ENCODE measurements at places on chromosomes 12 and 14. TPM values are rescaled to one million over a fixed set of nuclear protein-coding genes. Genes with fewer than 3 reads are reported as not detected.

The CLEC14A gene
- total RNA-seq, result not detected

The RASAL1 gene
- total RNA-seq, result not detected

DNA sequence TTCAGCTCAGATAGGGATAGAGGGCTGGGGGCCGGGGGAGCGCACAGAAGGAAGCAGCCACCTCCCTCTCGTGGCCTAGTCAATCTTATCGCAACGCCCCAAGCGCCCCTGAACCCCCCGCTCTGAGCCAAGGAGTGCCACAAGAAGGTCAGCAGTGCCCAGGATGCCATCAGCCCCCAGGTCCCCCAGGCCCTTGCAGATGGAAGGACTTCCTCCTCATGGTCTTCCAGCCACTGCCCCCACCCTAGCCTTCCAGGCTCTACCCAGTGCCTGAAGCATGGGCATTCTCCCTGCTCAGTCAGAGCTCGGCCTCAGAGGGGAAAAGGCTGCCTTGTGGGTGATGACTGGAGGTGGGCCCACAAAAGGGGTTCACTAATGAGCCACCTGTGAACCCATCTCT, 68.2 kb downstream of the BCL11B start:
- DNase-seq, result no peak

The CAPZA3 gene
- not detected for total RNA-seq

- no peak for DNase-seq
Observed at GRCh38 chr14:55915456-55915855, 202.8 kb upstream of the PELI2 start.

DNA sequence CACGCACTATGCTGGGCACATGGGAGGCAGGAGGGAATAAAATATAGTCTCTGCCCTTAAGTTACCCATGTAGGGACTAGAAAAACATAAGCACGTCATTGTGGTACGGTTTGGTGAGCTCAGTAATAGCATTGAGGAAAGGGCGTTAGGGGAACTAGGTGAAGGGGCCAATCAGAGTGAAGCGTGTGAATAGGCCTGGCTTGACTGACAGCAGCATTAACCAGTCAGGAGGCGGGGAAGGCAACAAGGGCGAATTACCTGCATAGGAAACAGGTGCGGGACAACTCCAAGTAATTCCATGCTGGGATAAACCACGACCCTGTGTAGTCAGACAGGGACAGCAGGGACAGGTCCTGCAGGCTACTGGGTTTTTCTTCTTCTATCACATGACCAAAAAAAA, 107.7 kb downstream of the UNC79 start:
- peak; percentile 11 for DNase-seq

The NID2 gene
- 66.6 TPM for total RNA-seq

GRCh38 chr14:65986041-65986440, 500.1 kb upstream of the CCDC196 start:
- no peak for DNase-seq

DNA sequence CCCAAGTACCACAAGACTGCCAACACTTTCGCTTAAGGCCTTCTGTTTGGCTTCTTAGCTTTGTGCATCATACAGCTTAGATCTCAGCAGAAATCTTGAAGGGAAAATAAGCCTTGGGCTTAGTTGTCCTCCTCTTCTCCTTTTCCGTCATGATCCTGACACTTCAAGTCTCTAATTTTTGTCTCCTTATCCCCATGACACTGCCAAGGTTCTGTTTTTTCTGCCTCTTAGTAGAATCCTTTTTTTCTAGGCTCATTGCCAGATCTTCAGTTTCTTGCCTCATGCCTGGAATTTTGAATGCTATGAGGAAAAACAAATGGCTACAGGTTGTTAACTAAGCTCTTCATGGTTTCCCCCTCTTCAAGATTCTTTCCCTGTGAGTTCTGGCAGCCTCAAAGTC, 450.4 kb downstream of the LRFN5 start:
- peak; percentile 19 for DNase-seq

GRCh38 chr14:93716002-93716745, 72.1 kb downstream of the PRIMA1 start:
- no peak for DNase-seq

- DNase-seq, result no peak
Observed at GRCh38 chr14:61091657-61092273, 110.7 kb downstream of the SLC38A6 start.

DNA sequence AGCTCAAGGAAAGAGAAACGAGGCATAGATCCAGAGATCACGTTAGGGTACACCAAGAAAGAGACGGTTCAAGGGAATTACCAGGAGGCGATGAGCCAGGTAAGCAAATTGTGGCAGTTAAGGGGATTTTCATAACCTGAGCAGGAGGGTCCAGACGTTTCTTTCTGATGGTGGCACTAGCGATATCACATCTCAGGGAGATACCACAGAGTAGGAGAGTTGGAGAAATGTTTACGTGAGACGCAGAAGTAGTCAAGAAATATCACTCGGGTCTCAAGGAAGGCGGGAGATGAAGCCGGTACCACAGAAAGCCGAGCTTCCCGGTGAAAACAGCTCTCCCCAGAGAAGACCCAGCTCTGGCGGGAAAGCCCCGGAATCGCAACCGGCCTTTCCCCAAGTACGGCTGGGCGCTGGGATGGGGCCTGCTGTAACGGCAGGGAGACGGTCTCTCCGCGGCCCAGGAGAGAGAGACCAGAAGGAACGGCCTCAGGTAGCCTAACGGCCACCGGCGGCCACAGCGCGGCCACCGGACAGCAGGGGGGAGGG, 485 bp downstream of the SENP1 start:
- DNase-seq, result peak; percentile 62

The AMDHD1 gene
- total RNA-seq, result 1.3 TPM

DNA sequence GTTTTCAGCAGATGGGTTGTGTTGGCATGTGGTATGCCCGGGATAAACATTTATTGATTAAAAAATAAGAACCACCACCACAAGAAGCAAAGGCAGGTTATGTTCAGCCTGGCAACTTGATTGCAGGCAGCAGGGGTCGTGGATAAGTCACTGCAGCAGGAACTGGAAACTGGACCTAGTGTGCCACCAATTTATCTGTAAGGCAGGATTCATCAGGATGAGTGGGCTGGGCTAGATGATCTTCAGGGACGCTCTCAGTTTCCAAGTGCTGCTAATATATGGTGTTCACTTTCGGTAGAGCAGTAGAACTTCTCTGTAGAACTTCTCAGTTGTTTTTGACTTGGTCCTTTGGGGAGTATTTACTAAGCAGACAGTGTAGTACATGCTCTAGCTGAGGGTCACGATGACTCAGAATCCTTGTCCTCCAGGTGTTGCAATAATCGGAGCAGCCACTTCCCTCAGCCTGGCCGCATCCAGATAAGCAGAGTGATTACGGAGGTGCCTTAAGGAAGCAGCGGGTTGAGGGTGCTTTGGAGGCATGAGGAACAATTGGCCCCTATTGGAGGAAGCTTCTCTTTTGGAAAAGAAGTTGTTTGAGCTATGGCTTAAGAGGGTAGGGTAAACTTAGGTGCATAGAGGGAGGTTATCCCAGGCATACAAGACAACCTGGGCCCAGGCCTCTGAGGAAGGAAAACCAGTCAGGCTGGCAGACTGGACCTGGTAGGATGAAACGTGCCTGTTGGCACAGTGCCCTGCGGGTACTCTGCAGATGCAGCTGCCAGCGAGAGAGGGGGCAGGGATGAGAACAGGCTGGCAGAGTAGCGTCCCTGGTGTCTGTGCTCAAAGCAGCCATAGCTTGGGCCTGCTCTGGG, 104.0 kb downstream of the GPR135 start:
- peak; percentile 79 for DNase-seq

DNA sequence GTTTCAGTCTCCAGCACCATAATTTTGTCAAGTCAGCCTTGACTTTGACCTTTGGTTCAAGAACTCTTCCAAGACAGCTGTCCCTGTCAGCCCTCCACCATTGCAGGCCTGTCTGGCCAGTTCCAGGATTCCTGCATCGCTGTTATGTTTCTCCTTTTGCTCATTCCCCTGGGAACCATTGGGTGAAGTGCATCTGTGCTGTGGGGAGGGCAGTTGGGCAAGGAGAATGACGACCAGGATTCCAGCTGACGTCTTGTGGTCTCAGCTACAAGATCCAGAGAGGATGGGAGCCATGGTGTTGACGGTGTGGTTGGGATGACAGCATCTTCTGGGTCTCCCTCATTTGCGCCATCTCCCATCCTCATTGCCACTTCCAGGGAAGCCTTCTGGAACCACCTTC, 45.9 kb upstream of the SLC24A4 start:
- no peak for DNase-seq

The ADAM21 gene
- total RNA-seq, result 0.97 TPM

DNA sequence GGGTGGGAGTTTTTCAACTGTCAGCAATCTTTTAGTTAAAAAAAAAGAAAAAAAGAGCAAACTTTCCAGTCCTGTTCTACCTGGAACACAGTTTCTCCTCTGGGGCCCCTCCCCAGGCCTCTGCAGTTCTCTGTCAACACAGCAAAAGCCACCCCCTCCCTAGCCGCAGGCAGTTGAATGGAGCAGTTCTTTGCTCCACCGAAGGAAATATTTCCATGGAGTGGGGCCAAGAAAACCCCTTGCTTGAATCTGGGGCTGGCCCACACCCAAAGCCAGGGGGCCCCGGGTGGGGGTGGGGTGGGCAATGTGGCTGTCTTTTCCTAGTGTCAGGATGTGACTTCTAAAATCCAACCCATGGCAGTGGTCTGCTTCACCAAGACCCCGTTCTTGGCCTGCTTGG, 5.0 kb upstream of the MEG3 start:
- no peak for DNase-seq

GRCh38 chr12:108840605-108841332, 16.6 kb downstream of the SSH1 start:
- DNase-seq, result no peak

The PPFIA2 gene
- total RNA-seq, result not detected

- DNase-seq, result peak; percentile 87
Observed at GRCh38 chr12:108333898-108334699, 5.0 kb downstream of the CMKLR1 start.

The SLC7A8 gene
- total RNA-seq, result 6.7 TPM

The OR4K17 gene
- total RNA-seq, result not detected

- DNase-seq, result no peak
Observed at GRCh38 chr12:414859-415258, 13.4 kb downstream of the CCDC77 start.

DNA sequence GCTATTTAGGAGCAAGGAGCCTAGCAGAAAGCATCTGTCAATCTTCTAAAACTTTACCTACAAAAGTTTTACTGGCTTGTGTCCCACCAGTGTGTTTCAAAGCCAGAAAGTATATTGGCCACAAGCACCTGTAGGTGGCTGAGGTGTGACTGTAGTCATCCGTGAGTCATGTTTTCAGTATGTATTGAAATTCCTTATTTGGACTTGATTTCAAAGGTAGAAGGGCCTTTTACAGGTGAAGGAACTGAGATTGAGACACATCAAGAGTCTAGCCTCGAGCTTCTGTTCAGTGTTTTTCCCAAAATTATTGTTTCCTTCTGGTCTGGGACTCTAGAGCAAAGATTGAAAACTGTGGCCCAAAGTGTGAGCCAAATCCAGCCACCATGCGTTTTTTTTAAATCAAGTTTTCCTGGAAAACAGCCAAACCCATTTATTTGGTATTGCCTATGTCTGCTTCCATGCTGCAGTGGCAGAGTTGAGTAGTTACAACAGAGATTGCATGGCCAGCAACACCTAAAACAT, 195.3 kb upstream of the BCL2L14 start:
- no peak for DNase-seq

- no peak for DNase-seq
Observed at GRCh38 chr14:53942970-53943750, 13.5 kb downstream of the BMP4 start.

The MIPOL1 gene
- 5.8 TPM for total RNA-seq

The C12orf60 gene
- 2.3 TPM for total RNA-seq

Measured in GM23248 (cell line).